ENCODE measurements at places on chromosomes 5 and 9. TPM values are rescaled to one million over a fixed set of nuclear protein-coding genes. Genes with fewer than 3 reads are reported as not detected.

The RNF130 gene
- 61.2 TPM for total RNA-seq

DNA sequence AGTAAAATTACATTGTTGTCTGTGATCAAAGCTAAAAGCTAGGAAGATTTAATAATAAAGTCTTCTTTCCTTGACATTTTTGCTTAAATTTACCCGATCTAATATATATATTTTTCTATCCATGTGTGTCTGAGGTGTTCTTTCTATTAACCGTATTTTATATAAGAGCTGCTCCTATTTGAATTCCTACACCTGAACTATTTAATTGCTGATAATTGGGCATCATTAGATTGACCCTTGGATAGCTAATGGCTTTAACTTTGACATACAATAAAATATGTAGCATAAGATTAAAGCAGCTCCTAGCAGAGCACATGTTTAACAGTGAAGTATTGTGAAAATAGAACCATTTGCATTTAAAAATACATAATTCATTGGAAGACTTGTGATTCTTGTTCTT is 792.7 kb downstream of the MAT2B start:
- no peak for ATAC-seq

The HBEGF gene
- total RNA-seq = 1.1 TPM

GRCh38 chr9:92716557-92716956 is 46.6 kb upstream of the IPPK start:
- ATAC-seq = peak; percentile 76

All from motor neuron (in vitro differentiated cells).